ENCODE measurements at places on chromosomes 16 and 17.

DNA sequence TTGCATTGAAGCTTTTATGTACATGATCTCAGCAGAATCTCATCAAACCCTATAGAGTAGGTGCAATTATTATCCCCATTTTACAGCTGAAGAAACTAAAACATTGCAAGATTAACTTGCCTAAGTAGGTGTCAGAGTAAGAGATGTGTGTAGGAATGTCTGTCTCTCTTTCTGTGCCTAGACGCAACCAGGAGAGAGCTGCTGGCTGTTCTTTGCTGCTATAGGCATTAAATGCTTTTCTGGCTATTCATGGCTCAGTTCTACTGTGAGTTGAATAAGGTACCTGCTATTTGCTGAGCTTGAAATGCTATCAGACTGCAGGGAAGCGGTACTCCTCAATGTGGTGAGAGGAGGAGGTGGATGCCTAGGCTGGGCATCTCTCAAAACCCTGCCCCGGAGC is 17.0 kb downstream of the IRX5 start:
- no peak for DNase-seq

DNA sequence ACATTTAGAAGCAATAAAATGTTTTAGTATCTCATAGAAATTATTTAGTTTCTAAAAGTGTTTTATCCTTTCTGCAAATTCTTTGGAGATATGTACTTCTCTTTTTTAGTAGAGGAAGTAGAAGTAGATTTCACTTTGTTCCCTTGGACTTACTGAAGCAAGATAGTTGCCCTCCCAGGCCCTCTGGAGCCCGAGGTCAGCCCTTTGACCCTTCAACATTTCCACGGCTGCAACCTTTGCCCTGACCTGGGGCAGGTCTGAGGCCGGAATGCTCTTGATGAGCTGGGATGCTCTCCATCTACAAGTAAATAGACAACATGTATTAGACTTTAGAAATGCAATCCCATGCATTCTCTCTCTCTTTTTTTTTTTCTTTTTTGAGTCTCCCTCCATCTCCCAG is 167.5 kb downstream of the CDK5R1 start:
- no peak for DNase-seq

DNA sequence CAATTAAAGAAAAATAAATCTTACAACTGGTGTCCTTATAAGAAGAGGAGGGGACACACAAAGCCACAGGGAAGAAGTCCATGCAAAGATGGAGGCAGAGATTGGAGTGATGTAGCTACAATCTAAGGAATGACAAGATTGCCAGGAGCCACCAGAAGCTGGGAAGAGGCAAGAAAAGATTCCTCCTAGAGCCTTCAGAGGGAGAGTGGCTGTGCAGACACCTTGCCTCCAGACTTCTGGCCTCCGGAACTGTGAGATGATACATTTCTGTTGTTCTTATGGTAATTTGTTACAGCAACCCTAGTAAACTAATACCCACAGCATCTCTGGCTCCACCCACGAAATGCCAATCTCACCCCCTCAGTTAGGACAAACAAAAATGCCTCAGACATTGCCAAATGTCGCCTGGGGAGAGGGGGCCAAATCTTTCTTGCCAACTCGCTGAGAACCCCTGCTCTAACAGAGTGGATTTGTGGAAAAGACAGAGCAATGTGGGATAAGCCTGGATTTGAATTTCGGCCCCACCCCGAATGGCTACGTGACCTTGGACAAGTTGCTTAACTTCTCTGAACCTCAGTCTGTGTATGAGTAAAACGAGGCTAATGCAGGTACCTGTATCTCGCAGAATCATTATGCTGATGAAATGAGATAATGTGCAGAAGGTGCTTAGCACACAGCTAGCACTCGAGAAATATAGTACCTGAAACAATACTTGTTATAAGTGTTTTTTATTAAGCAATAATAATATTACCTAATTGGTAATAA is 37.1 kb upstream of the CSNK2A2 start:
- no peak for DNase-seq

- DNase-seq, result no peak
Observed at GRCh38 chr16:88005181-88005581, 53.9 kb downstream of the BANP start.

DNA sequence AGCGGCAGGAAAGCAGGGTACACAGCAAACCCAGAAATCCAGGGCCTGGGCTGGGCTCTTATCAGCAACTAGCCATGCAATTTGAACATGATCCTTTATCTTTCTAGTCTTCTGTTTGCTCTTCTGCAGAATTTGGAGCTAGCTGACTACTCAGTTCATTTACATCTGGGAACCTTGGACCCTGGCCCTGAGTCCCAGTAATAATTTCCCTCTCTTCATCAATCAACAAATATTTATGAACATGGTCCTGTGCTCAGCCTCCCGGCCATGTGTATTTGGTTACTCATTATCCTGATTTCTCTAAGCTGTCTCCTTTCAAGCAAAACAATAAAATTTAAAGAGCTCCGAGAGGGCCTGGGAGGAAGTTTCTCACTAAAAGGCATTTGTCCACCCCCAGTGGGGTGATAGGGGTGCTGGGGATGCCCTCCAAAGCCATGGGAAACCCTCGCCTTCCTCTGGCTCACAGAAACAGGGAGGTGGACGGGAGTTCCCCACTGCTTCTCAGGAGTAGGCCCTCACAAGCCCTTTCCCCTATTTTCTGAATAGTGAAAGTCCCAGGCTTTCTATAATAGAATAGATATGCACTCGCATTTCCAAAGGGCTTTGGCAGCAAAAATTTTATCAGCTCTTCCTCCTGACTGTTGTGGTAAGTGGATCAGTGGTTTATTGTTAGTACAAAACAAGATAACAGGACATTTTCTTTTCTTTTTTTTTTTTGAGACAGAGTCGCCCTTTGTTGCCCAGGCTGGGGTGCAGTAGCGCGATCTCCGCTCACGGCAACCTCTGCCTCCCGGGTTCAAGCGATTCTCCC is 6.9 kb upstream of the WDR59 start:
- DNase-seq, result no peak

DNA sequence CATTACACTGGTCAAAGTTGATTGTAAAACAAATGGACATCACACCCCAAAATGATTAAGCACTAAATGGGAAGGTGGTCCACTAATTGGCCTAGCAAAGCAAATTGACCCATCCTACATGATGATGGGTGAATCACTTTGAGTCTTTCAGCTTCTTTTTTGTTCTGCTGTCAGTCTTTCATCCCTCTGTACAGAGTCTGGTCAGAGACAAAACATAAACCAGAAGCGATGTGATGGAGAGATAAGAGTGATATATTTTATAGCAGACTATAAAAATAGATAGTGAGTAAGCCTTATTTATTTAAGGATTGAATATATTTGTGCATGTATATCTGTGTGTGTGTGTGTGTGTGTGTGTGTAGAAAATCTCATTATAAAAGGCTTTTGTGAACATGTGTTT is 618.4 kb upstream of the SOX9 start:
- no peak for DNase-seq

DNA sequence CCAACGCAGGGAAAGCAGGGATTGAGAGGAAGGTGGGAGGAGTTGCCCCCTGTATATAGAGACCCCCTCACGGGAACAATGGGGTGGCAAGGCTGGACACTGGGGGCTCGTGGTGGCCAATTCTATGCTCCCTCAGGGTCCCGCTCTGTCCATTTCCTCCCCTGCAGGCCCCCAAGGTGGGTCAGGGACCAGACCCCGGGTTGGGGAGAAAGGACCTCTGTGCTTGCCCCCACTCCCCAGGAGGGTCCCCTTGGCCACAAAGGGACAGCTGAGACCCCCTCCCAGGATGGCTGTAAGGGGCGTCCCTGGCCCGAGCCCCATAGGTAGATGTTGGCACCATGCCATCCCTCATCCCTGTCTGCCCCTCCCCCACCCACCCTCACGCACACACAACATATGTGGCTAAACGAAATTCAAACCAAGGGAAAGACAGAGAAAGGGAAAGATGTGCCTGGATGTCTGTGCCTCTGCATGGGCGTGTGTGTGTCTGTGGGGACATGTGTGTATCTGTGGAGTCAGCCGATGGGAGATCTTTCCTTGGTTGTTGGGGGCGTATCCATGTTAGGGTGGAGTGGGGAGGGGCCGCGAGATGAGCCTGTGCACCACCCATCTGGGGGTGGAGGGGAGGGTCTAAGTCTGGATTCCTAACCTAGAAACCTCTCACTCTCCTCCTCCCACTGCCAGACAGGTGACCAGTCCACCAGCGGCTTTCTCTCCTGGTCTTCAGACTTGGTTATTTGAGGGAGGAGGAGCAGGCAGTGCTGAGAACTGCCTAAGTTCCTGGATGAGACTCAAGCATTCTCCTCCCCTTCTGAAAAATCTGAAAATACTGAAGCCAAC is 642 bp upstream of the NEUROD2 start:
- DNase-seq, result no peak

DNA sequence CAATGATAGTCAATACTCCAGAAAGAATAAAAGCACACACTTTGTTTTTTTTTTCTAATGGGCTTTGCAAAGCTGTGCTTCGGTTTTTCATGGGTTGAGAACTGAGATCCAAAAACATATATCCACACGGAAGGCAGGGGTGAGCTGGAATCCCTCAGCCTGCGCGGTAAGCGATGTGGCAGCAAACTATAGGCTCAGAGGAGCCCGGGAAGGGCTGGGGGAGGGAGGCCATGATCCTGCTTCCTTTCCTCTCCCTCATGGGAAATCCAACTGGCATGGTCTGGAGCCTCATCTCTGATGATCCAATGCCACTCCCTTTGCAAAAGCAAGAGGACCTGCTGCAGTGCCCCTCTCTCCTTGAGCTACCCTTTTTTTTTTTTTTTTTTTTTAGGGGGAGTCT is 8.2 kb downstream of the RBFOX3 start:
- no peak for DNase-seq

DNA sequence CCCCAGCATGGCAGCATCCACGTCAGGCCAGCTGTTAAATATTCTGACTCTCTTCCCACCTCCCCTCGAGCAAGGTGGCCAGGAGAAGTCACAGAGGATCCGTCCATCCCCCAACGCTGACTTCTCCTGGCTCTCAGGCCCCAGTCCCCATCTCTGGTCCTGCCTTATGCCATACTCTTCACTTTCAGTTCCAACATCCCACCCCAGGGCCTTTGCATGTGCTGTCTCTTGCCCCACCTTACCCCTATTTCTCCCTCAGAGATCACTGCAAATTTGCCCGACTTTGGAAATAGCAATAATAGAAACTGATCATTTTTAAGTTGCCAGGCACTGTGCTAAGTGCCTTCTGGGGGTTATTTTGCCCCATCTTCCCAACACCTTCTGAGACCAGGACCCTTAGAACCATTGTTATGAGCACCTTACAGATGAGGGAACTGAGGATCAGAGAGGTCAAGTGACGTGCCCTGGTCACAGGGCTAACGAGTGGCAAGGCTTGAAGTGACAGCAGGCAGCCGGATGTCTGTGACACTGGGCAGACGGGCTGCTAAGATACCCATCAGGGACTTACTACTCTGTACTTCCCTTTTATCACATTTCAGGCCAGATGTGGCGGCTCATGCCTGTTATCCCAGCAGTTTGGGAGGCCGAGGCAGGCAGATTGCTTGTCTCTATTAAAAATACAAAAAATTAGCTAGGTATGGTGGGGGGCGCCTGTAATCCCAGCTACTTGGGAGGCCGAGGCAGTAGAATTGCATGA is 17.7 kb downstream of the HID1 start:
- DNase-seq, result no peak

DNA sequence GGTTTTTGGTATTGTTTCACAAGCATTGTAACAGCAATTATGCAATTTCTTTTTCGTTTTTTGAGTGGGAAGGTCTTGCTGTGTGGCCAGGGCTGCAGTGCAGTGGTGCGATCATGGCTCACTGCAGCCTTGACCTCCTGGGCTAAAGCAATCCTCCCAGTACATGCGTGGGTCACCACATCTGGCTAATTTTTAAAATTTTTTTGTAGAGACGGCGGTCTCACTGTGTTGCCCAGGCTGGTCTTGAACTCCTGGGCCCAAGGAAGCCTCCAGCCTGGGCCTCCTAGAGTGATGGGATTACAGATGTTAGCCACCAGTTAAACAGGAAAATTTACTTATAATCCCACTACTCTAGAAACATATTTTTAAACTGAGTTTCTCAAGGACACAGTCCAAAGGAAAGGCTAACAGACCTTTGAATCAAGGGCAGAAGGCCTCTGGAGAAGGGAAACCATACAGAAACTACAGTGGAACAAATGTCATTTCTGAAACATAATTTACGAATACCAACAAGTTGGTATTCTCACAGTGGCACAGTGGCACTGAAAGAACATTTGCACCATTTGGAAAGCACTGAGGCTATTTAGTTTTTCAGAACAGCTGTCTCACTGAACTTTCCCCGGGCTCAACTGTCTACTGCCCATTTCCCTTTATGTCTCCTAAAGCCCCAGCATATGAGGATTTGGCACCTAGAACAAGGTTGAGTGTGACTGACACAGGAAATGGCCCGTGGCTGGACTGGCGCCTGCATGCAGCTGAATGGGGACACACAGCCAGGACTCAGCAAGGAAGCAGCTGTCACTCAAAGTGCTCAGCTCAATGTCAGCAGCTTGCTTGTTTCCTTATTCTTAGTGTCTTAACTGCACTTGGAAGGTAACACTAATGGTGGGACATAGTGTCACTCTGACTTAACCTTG is 2.8 kb upstream of the PRKAR1A start:
- no peak for DNase-seq

DNA sequence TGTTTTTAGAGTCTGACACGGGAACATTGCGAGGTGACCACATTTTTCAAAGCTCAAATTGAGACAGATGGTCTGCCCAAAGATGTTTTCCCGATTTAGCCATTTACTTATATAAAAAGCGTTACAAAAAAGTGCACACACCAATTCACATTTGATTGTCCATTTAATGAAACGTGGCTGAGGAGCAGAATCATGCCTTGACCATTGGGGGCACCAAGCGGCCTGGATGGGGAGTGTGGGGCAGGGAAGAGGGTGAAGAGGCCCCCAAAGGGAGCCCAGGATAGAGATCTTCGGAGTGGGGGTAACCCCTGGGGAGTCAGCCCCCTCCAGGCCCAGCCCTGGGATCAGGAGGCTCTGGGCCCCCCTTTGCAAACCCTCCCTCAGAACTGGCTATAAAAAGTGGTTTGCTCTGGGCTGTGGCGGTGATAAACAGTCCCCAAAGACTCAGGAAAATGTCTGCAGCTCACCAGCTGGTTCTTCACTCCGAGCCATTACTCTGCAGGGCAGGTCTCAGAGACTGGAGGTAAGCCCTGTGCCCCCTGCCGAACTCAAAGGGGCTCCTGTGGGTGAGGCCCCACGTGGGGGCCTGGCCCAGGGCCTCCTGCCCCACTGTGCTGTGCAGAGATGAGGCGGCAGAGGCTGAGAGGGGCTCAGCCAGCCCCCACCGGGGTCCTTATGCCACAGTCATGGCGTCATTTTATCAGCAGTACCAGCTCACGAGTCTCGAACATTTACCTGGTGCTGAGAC is 105.9 kb upstream of the SEC14L1 start:
- DNase-seq, result no peak

DNA sequence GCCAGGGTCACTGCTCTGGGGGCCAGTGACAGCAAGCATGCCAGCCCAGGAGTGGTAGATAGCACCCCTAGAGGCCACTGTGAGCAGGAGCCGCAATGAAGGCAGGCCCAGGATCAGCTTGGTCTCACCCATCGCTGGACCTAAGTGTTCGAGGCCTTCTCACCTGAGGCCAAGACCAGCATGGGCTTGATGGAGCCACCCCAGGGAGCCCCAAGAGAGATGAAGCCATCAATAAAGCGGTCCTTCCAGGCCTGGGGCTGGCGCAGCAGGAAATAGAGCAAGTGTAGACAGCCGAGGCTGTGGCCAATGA is 1.8 kb downstream of the LCAT start:
- DNase-seq, result peak; percentile 24

GRCh38 chr17:73625006-73625405 is 19.2 kb downstream of the SDK2 start:
- DNase-seq, result no peak

- DNase-seq, result peak; percentile 60
Observed at GRCh38 chr17:31631766-31632165, 227.3 kb downstream of the COPRS start.

GRCh38 chr17:65039336-65039988 is 17.1 kb downstream of the GNA13 start:
- DNase-seq, result no peak

Data from AG10803 (cell line).